ENCODE measurements at places on chromosomes 12 and 14.

DNA sequence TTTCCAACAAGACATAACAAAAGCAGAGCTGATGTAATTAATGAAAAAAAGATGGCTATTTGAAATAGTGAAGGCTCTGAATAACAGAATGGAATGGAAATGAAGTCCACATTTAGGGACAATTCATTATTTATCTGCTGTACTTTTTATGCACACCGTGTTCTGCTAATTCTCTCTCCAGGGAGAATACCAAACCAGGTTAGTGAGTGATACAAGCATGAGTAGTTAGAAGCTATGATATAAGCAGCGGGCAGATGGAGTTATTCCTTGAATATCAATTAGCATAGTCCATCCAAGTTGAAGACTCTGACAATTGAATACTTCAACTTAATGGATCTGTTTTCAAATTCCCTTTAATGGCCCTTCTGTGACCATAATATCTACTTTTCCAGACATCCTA is 162.1 kb upstream of the TMTC2 start:
- DNase-seq = no peak

GRCh38 chr12:32134101-32134888 is 27.6 kb downstream of the BICD1 start:
- peak; percentile 65 for DNase-seq

GRCh38 chr14:65098586-65098985 is 3.7 kb downstream of the MAX start:
- peak; percentile 31 for DNase-seq

GRCh38 chr12:43807386-43807785 is 1.3 kb upstream of the TWF1 start:
- no peak for DNase-seq

GRCh38 chr14:57982804-57983634 is 117.1 kb upstream of the SLC35F4 start:
- DNase-seq = no peak

- DNase-seq = no peak
Measured at GRCh38 chr14:94394025-94394493, 5.7 kb upstream of the SERPINA1 start.

DNA sequence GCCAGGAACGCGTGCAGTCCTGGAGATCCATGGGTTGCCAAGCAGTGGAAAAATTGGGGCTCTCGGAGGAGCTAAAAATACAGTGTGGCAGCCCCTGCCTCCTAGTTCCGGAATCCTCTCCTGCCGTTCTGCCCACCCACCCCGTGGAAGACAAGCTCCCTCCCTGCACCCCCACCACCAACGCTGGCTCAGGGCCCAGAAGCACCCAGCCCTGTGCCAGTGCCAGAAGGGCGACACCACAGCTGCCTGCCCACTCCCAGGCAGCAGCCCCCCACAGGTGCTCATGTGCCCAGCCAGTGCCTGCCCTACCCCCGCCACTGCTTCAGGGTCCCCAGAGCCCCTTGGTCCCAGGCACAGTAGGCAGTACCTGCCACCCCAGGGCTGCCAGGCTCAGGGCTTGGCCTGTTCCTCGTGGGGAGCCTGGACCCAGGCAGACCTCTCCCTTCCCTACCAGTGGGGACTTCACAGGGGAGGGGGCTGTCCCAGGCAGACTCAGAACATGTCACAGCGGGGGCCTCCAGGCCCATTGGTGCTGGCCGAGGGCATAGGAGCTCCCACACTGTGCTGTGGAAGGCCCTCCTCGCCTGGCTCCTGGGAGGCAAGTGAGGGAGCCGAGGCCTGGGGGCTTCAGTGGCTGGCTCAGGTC is 7.4 kb downstream of the INF2 start:
- no peak for DNase-seq

DNA sequence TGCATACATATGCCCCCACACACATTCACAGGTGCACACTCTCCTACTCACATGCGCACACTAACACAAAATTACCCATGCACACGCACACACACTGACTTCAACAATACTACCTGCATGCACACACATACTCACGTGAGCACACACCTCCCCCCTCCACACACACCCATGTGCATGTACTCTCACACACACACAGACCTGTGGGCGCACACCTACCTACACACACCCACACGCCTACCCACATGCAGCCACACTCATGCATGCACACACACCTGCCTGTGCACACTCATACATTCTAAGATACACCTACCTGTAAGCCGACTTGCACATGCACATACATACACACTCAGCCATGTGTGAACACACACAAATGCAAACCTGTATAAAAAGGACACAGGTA is 97.3 kb upstream of the GSC start:
- no peak for DNase-seq

DNA sequence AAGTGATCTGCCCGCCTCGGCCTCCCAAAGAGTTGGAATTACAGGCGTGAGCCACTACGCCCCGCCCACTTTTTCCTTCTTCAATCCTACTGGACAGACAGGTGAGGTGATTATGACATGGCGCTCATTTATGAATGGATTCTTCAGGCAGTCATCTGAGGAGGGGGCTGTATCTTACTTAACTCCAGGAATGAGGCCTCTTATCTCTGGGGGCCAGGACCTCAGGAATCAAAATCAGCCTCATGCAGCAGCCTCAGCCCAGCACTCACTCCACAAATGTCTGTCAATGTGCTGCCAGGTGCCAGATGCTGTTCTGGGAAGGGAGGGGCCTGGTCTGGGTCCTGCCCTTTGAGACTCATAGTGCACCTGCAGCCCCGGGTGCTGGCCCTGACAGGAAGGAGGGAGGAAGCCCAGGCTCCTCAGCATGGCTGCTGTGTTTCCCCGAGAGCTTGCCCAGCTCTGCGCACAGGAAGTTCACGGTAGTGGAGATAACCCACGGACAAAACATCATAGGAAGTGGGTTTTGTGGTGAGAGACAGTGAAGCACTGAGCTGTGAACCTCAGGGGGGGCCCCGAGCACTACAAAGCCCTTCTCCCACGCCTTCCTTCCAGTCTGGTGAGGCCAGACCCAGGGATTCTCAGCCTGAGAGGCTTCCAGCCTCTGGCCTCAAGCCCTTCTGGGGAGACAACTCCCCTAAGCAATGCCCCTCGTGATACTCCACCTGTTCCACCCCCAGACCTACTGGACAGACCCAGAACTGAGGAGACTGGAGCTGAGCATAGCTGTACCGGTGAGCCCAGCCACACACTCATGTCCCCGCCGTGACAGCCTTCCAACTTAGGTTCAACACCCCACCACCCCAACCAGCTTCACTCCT is 22.3 kb downstream of the GALNT6 start:
- peak; percentile 95 for DNase-seq

- DNase-seq = no peak
Measured at GRCh38 chr12:18703321-18703720, 34.5 kb downstream of the PLCZ1 start.

GRCh38 chr14:67442139-67442906 is 30.4 kb upstream of the PLEK2 start:
- no peak for DNase-seq

DNA sequence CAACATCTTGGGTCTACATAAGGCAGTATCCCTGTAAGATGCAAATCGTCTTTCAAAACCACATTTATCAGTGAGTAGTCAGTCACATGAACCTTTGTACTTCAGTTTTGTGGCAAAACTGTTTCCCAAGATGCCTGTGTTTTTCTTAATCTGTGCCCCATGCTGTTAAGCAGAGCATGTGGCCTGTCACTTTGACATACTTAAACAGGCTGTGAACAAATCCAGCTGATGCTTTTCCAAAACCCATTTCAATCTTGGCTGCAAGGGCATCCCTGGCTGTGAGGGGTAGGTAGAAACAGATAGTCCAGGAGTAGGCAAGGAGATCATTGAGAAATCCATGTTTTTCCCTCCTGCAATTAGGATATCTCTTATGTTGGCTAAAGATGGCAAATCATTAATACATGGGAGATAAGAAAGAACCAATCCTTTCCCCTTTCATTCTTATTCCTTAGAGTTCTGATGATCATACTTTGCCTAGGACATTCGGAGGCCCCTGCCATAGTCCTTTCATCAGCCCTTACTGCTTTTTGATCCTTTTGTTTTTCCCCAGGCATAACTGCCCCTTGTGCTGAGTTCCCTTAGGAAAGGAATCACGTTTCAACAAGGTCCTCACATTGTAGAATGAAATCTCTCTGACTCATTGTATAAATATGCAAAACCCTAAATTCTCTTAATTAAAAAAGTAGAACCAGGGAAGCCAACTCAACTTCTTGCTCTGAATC is 121.1 kb upstream of the EEA1 start:
- peak; percentile 31 for DNase-seq

GRCh38 chr14:59055439-59056045 is 132.9 kb upstream of the DAAM1 start:
- DNase-seq = peak; percentile 57

GRCh38 chr14:91229005-91229382 is 15.5 kb downstream of the GPR68 start:
- no peak for DNase-seq

DNA sequence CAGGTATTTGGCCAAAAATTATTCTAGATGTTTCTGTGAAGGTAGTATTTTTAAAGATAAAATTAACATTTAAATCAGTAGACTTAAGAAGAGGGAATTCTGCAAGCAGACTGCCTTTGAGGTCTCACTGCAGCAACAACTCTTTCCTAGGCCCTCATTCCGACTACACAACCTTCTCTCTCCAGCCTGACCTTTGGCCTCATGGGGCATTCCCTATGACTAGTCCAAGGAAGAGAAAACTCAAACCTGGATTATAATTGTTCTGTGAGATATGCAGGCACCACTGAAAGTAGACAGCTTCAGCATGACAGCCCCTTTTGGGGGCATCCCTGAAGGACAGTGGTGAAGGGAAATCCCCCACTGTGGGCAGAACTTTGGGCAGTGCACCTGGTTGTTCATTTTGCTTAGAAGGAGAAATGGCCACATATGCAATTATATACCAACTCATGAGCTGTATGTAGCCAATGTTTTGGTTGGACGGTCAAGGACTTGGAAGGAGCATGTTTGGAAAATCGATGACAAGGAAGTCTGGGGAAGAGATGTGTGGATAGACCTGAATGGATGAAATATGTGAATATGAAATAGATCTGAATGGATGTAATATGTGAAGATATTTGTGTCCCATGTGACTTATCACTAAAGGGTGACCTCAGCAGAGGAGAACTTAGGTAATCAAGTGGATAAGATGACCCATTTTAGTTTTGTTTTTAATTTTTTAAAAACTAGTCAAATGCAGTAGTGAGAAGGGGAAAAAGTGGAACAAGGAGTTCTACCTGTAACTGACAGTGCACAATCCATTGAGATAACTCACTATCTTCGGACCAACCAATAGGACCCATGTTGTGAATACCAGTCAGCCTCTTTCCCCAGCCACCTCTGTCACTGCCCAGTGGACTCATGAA is 233.3 kb upstream of the FOXN3 start:
- peak; percentile 22 for DNase-seq

DNA sequence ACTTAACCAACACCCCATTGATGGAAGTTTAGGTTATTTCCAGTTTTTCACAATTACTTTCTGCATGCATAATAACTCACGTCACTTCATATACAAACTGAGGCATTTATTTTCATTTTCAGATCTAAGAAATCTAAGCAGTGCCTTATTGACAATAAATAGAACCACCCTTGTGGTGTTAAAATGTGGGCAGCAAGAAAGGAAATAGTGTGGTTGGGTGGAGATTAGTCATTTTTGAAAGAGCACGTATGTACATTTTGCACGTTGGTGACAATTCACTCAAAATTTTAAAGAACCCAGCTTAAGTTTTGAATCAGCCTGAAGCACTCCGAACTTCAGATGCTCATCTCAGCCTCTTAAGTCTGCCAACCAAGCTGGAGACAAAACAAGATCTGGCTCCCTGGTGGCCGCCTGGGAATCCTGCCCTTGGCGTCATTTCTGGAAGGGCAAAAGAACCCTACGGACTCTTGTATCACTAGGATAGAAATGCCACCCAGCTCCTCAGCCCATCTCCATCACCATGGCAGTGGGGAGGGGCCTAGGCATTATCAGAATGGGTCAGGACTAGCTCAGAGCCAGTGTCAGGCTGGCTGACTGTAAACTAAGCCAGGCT is 89.5 kb upstream of the BCL2L14 start:
- no peak for DNase-seq

DNA sequence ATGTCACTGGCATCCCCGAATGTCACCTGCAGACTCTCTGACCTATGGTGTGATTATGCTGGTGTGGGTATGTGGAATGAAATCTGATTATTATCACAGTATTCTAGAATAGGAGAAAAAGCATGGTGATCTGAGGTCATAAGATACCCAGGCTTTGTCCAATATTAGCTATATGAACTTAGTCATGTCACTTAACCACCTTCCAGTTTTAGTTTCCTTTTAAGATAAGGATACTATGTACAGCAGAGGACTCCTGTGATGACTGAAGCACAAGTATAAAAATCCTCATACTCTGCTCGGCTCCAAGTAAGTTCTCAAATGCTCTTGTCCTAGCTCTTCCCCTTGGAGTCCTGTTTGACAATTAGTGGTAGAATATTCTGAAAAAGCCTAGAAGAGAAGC is 2.8 kb downstream of the GNS start:
- DNase-seq = no peak

GRCh38 chr12:113136128-113136989 is 798 bp upstream of the RASAL1 start:
- DNase-seq = peak; percentile 40

- DNase-seq = peak; percentile 68
Measured at GRCh38 chr12:110917467-110917866, 2.9 kb downstream of the MYL2 start.

DNA sequence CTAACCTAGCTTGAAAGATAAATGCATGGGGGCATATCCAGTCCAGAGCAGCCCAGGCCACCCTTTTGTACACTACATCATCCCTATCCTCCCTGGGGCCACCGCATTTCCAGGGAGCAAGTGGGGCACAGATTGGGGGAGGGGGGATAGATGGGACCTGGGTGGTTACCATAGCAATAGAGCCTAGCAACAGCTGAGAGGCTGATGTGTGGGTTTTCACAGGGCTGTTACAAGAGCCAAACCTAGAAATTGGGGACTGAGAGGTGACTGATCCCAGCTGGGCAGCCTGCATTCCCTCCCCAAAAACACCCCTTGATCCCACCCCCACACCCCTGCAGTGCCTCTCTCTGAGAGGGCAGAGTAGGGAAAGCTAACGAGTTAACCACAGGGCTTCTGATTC is 3.7 kb upstream of the ZNF384 start:
- no peak for DNase-seq

GRCh38 chr14:27372771-27373170 is 774.9 kb upstream of the NOVA1 start:
- no peak for DNase-seq

DNA sequence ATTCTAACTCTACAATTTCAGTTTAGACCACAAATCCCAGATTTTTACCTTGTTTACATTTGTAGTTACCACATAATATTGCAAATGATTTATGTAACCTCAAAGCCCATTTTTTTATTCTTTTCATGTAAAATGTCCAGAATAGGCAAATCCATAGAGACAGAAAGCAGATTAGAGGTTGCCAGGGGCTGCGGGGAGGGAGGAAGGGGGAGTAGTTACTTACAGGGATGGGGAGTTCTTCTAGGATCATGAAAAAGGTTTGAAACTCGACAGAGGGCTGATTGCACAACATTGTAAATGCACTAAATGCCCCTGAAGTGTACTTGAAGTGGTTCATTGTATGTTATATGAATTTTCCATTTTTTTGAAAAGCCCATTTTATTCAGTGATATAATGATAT is 66.5 kb downstream of the PPP2R5C start:
- DNase-seq = peak; percentile 94

- DNase-seq = no peak
Measured at GRCh38 chr12:122238861-122239260, 13.0 kb upstream of the DIABLO start.

- no peak for DNase-seq
Measured at GRCh38 chr14:93082576-93083001, 33.1 kb downstream of the ITPK1 start.

Data from amniotic epithelial cell (primary cell).